Hematopoietic multipotent progenitor cell treated with erythropoietin and hydrocortisone succinate and interleukin-3 and kit ligand, for 4 days (in vitro differentiated cells): ENCODE measurements at places on chromosomes 1 and 21.

DNA sequence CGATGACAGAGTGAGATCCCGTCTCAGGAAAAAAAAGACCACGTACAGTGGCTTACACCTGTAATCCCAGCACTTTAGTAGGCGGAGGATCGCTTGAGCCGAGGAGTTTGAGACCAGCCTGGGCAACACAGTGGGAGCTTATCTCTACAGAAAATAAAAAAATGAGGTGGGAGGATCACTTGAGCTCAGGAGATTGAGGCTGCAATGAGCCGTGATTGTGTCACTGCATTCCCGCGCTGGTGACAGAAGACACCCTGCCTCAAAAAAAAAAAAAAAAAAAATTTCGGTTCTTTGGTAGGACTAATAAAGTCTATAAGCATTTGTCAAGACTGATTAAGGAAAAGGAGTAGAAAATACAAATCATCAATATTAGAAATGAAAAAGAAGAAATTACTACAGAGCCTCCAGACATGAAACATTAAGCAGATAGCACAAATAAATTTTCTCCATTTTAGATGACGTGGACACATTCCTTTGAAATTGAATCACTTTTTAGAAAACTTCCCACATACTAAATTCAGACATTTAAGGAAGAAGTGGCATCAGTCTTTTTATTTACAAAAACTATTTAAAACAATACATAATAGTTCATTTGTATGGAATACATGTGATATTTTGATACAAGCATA lies 30.4 kb downstream of the MORC3 start:
- DNase-seq: no peak

- DNase-seq: no peak
These were observed 482.0 kb downstream of the SETD4 start for GRCh38 chr21:35578347-35578782.

DNA sequence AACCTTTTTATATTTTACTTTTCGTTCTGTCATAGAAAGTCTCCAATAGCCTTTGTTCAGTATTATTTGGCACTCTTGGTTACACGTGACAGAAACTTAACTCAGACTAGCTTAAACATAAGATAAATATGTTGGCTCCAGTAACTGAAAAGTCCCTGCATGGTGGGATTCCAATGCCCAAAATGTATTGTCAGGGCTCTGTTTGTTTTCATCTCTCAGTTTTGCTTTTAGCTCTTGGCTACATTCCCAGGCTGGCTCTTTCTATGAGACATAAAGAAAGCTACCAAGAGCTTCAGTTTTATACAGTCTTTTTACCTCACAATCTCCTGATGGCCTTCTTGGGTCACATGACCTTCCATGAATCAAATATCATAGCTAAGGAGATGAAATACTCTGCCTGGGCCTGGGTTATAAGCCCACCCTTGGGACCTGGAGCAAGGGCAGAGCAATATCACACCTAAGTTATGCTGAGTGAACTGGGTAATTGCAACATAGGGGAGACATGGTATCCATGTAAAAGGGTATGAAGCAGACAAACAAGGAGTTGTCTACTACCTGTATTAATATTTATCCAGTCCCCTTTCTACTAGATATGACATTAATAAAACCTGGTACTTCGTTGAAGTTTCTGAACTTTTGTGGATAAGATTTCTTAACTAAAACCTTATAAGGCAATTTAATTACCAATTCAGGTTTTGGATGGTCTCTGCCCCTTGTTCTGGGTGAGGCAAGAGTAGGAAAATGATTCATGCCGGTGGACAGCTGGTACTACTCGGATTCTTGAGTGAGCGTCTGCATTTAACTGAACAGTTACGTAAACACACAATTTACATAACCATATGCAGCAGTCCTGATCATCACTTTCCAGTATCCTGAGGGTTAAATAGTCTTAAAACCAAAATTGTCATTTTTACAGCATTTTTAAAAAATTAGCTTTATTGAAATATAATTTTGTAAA lies 442.3 kb downstream of the GPATCH2 start:
- no peak for DNase-seq

GRCh38 chr1:166914111-166914510 lies 38.0 kb upstream of the TADA1 start:
- no peak for DNase-seq

DNA sequence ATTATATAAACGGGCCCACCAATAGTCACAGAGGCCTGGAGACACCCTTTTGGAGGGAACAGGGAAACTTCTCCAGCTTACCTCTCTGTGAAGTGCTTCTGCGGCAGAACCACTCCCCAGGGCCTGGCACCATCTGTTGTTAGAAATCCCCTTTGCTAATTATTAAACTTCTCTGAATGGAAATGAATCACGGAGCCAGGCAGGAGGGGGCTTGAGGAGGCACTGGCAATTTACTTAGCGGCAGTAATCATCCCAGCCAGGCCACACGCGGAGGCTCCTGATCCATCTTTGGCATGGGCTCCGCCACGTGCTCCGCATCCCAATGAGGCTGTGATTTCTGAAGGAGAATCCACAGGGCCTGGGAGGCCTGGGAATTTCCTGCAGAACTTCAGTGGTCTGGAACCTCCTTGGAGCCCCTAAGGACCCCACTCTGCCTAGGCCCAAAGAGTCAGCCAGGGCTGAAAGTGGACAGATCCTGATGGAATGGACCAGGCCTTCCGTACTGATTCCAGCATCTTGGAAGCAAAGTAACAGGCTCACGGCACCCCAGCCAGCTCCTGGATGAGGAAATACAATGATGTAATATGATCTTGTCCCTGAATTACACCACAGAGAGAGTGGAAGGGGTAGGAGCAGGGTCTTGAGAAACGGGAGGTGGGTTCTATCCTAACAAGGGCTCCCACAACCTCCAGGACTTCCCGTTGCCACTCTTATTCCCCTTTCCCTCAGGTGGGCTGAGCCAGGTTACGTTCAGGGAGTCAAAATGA lies 62.3 kb downstream of the GRIK3 start:
- DNase-seq: no peak

DNA sequence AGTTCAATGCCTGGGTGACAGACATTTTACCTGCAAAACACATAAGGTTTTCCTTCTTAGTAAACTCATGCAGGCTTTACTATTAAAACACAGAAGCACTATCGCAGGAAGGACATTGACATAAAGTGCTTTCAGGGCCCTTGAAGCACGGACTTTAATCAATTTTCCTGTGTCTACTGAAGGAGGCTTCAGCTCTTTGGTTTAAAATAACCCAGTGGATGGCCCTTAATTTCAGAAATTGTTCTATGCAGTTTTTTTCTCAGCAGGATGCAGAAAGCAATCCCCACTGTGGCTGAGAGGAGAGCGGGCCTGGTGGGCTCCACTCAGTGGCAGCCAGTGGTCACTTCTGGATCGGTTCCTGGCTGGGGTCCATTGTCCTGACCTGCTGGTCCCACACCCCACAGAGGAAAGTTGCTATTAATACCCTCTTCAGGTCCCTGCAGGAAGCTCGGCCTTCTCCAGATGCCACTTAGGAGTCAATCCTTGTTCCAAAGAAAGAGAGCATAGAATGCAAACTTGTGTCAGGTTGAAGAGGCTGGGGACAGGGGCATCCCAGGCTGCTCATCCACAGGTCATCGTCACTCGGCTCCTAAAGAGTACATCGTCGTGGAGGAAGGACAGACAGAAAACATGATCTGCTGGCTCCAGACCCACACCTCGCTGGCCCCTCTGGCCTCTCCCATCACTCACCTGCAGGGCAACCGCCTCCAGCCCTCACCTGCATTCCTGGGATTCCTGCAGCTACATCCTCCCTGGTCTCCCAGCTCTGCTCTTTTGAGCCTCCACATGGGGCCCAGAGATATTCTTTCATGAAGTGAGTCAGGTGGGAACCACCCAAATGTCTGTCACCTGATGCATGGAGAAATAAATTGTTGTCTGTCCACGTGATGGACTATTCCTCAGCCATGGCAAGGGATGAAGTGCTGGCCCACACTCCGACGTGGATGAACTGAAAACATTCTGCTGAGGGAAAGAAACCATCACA lies 153.1 kb downstream of the PSMG1 start:
- DNase-seq: no peak

GRCh38 chr1:40929155-40929554 lies 50.3 kb upstream of the CTPS1 start:
- DNase-seq: no peak

- DNase-seq: no peak
These were observed 99.4 kb downstream of the VAV3 start for GRCh38 chr1:107865627-107866026.

- no peak for DNase-seq
These were observed 56.3 kb downstream of the NVL start for GRCh38 chr1:224273641-224274040.

DNA sequence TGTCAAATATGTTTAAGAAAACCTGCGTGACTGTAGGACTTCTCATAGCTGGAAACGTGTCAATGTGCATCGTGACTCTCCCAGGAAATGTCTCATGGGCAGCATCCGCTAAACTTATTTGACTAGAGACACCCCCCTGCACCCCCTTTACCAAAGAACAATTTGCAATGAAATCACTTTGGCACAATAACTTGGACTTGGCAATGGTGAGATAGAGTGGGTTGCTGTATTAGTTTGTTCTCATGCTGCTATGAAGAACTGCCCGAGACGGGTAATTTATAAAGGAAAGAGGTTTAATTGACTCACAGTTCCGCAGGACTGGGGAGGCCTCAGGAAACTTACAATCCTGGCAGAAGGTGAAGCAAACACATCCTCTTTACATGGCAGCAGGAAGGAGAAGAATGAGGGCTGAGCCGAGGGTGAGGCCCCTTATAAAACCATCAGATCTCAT lies 13.8 kb downstream of the CLDN14 start:
- DNase-seq: no peak

GRCh38 chr1:92851729-92852128 lies 19.9 kb downstream of the RPL5 start:
- peak; percentile 72 for DNase-seq

DNA sequence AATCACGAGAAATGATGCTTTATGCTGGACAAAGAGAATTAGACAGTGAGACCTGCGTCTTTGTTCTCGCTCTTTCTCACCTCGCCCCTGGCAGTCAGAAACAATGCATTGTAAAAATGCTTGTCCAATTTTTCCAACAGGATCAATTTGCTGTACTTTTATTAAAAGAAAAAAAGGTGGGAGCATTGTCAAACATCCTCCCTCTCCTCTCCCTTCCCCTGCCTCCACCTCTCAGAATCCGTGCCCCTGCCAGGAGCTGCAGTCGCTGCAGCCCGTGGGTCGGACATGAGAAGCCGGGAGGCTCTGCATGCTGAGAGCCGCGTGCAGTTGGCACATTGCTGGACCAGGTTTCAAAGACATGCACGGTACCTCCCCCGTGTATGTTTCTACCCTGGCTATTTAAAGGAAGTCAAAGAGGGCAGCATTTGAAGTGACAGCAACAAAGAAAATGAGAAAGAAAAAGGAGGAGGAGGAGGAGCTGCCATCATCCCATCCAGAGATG lies 161.0 kb upstream of the KAZN start:
- no peak for DNase-seq

DNA sequence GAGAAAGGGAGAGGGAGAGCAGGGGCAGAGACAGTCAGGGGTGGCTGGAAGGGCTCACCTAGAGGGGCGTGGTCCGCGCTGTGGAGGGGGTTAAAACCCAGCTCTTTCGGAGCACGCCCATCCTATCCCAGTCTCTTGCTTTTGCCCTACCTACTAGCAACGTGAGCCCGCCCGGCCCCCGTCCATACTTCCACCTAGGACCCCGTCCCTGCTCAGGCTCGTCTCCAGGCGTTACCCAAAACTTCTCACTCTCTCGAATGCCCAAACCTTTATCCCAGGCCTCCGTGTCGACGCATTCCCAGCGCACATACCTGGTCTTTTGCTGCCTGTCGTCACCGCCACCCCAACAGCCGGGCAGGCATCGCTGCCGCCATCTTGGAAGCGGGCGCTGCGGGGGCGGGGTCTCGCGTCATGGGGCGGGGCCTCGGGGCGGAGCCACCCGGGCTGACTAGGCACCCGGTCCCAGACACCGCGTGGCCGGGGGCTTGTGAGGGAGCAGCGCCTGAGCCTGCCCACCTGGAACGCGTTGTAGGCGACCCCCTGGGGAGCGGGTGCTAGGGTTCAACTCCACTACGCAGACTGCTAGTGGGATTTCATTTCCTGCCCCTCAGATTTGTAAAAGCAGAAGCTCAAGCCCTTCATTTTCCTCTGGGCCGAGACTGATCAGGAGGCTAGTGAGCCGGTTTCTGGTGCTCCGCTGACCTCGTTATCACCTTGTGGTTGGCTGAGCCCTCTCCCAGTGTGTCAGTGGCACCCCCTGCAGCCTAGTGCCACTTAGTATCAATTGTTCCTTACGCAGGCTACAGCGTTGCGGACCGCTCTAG lies at the start of gene B4GALT3:
TSS of gene B4GALT3 (minus strand) at position 396 of the 824 bp plus-strand sequence. CDS start 1,447 bp downstream, outside the sequence.
- peak; percentile 94 for DNase-seq

DNA sequence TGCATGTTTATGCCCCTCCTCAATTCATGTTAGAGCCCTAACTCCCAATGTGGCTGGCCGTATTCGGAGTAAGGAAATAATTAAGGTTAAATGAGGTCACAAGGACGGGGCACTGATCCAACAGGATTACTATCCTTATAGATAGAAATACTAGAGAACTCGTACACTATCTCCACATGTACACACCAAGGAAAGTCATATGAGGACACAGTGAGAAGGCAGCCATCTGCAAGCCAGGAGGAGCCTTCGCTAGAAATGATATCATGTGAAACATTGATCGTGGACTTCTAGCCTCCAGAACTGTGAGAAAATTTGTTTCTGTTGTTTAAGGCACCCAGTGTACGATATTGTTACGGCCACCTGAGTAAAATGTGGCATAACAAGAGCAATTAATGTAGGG lies 79.7 kb downstream of the FAF1 start:
- no peak for DNase-seq

DNA sequence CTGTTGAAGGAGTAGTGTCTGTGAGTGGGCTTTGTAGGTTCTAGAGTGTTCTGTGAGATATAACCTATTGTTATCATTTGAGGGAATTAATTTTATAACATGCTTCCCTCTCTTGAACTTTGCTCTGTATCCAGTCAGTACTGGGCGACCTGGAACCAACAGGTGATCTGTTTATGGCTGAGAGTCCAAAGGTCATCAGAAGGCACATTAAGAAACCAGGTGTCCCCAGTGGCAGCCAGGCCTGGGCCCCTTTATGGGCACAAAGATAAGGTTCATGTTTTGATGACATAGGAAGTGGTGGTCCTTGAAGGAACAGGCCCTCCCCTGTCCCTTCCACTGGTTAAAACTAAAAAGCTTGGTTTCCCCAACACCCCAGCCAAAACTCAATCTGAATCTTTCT lies 61.1 kb downstream of the FHAD1 start:
- no peak for DNase-seq

DNA sequence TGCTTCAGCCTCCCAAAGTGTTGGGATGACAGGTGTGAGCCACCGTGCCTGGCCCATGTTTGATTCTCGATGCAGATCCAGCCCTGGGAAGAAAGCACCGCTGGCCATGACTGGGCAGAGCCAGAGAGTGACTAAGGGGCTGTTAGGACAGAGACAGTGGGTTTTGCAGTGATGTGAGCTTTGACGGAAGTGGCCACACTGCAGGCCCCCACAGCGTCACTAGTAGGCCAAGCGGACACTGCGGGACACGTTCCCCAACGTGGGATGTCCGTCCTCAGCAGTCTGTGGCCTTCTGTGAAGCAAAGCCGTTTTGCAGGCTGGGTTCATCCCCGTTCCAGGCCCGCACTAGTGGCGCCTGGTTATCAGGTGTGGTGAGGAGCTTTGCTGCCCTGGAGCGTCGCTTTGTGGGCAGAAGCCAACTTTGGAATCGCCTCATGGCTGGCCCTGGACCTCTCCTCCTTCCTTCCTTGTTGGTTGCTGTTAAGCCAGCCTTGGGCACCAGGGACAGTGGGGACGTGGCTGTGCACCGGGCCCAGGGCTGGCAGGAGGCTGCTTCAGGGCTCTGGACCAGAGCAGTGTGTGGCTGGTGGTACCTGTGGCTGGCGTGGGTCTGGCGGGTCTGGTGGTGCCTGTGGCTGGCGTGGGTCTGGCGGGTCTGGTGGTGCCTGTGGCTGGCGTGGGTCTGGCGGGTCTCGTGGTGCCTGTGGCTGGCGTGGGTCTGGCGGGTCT lies 41.2 kb downstream of the SKI start:
- no peak for DNase-seq
